Hippocampal formation (tissue), 2 donors: ENCODE measurements at places on chromosomes 12 and 14.

GRCh38 chr12:100128512-100128908 lies 14.2 kb downstream of the BLTP3B start:
- no peak for DNase-seq

DNA sequence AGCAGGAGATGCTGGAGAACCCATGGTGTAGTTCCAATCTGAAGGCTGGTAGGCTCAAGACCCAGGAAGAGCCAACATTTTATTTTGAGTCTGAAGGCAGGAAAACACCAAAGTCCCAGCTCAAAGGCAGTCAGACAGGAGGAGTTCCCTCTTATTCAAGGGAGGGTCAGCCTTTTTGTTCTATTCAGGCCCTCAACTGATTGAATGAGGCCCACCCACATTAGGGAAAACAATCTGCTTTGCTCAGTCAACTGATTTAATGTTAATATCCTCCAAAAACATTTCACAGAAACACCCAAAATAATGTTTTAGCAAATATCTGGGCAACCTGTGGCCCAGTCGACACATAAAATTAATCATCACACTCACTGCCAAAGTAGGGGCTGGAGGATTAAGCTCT lies 130.8 kb downstream of the LMNTD1 start:
- DNase-seq = no peak

- no peak for DNase-seq
Observed at GRCh38 chr12:12909995-12910420, 18.6 kb downstream of the GPRC5A start.

- DNase-seq = no peak
Observed at GRCh38 chr14:94026889-94027469, 839 bp downstream of the OTUB2 start.

GRCh38 chr12:71877335-71878121 lies 38.0 kb downstream of the TBC1D15 start:
- DNase-seq = no peak

- DNase-seq = no peak
Observed at GRCh38 chr12:131591136-131591535, 119.8 kb upstream of the SFSWAP start.

DNA sequence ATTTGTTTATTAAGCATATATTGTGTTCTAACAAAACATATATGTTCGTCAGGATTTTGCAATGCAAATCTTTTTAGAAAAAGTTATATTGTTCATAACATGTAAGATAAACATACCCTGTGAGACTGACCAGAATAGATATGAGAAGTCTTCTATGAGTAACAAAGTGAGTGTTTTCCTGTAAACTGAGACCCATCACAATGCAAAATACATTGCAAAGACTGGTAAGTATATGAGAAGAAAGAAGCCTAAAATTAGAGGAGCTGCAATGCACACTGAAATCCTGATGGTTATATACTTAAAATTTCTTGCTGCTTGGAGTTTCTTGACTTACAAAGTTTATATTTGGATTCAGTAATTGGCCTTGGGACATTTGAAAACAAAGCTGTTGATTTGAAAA lies 6.0 kb downstream of the HMGA2 start:
- DNase-seq = no peak

- DNase-seq = no peak
Observed at GRCh38 chr14:104392001-104392395, 187.6 kb upstream of the C14orf180 start.

DNA sequence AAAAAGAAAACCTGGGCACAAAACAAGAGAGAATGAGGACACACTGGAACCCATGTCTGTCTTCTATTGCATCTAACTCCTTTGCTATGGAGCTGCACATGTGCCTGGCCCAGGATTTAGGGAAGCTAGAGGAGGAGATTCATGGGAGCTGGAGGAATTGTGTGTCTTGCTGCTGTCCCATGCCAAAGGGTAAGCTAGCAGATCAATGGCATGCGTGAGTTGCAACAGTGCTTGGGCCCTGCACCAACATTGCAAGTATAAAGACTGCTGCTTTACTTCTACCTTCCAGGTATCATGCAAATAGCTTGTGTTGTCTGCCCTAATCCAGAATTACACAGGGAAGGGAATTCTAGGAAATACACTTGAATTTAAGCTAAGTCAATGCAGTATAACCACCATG lies 196.4 kb upstream of the IGF1 start:
- DNase-seq = no peak

DNA sequence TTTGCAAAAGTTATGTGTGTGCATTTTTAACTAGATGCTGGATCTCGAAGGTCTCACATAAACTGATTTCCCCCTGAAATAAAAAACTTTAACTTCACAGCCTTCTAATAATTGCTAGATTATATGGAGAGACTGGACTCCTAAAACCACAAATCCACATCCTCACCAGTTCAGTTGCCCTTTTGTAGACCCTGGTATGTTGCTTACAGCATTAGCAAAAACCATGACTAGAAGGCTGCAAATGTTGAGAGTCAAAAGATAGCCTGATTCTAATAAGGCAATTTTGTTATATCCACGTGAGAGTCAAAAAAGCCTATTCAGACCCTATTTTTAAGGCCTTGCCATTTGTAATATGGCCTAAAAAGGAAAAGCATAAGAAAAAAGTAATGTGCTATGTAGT lies 37.4 kb downstream of the RASSF8 start:
- DNase-seq = no peak

GRCh38 chr14:54813081-54813480 lies 89.5 kb downstream of the GCH1 start:
- no peak for DNase-seq

DNA sequence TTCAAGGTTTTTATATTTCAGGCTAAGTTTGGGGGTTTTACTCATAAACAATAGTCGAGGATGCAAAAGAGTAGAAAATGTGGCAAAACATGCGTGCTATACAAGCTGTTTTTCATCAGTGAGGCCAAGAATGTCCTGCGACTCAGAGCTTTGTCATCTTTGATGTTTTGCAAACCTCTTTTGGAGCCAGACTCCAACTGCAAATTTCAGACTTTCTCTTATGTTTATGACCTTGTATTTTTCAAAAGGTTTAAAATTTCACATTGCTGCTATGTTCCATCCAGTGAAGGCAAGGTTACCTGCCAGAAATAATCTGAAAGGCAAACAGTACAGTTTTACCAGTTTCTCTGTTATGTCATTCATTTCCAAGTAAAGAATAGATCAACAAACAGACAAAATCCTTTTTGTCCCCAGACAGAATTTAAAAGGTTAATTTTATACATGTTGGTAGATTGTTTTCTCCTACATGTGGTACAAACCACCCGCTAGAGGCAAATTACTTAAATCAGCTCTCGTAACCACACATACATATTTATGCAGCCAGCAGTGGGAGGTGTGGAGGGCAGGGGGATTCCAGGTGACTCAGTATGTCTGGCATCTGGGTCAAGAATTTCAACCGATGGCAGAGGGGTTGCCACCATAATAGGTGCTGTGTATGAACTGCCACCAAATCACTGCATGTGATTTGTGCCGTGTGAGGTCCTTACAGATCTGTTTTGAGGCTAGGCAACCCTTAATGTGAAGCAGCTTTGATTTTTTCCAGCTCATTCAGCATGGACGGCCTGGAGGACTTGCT lies 119.8 kb upstream of the CPM start:
- no peak for DNase-seq

GRCh38 chr14:76101391-76102379 lies 50.0 kb upstream of the GPATCH2L start:
- DNase-seq = no peak

GRCh38 chr14:104586832-104587620 lies 7.5 kb downstream of the C14orf180 start:
- no peak for DNase-seq

GRCh38 chr12:107564946-107565345 lies 120.7 kb upstream of the PWP1 start:
- no peak for DNase-seq

GRCh38 chr12:101743242-101743641 lies 4.0 kb upstream of the SYCP3 start:
- no peak for DNase-seq

DNA sequence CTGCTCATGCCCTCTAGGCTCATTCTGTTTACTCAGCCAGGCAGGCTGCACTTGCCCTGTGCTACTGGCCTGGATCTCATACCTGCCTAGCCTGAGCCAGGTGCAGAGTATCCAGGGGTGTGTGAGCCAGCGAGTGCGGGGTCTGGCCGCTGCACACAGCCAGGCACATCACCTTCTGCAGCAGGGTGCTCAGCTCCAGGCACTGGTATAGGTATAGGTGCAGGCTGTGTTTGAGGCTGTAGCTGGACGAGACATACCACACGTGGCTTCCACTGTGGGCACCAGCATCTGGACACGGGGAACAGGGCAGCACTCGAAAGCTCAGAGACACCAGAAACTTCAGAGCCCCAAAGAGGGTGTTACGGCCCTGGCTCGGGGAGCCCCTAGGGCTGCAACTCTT lies 424.2 kb downstream of the RERGL start:
- DNase-seq = no peak

DNA sequence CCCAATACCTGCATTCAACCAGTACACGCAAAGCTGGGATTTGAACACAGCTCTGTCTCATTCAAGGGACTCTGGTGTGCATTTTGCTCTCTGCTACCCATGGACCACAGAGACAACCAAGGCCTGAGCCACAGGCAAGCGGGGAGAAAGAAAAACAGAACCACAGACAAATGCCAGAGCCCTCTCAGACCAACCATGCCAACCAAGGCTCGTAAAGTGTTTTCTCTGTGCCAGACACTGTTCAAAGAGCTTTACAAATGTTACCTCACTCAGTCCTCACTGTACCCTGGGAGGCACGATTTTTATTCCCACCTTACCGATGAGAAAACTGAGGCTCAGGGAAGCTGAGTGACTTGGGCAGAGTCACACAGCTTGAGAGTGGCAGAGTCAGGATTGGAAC lies 32.4 kb upstream of the EML1 start:
- DNase-seq = no peak

- DNase-seq = no peak
Observed at GRCh38 chr14:76205708-76206107, 54.0 kb downstream of the GPATCH2L start.

GRCh38 chr14:80958226-80958625 lies 2.8 kb downstream of the TSHR start:
- no peak for DNase-seq

GRCh38 chr12:79688376-79689060 lies 2.2 kb downstream of the PAWR start:
- no peak for DNase-seq

- DNase-seq = no peak
Observed at GRCh38 chr12:11015775-11016430, 6.5 kb downstream of the TAS2R19 start.

GRCh38 chr14:33848706-33849454 lies 102.0 kb downstream of the EGLN3 start:
- DNase-seq = peak; percentile 61
